ENCODE measurements at places on chromosomes 1 and 21. TPM values are rescaled to one million over a fixed set of nuclear protein-coding genes. Genes with fewer than 3 reads are reported as not detected.

Gene OR10J1
- not detected for total RNA-seq

Gene HORMAD1
- total RNA-seq: 0.74 TPM

Gene GUCA2A
- total RNA-seq: not detected

Gene CHTOP
- 155 TPM for total RNA-seq

Gene KCNJ15
- not detected for total RNA-seq

Gene AIDA
- total RNA-seq: 62.8 TPM

Gene DCST1
- total RNA-seq: not detected

Gene TRPM2
- total RNA-seq: 0.58 TPM

Gene EVA1C
- 14.4 TPM for total RNA-seq

Gene GIPC2
- 0.52 TPM for total RNA-seq

Gene ST6GALNAC3
- total RNA-seq: 3.2 TPM

DNA sequence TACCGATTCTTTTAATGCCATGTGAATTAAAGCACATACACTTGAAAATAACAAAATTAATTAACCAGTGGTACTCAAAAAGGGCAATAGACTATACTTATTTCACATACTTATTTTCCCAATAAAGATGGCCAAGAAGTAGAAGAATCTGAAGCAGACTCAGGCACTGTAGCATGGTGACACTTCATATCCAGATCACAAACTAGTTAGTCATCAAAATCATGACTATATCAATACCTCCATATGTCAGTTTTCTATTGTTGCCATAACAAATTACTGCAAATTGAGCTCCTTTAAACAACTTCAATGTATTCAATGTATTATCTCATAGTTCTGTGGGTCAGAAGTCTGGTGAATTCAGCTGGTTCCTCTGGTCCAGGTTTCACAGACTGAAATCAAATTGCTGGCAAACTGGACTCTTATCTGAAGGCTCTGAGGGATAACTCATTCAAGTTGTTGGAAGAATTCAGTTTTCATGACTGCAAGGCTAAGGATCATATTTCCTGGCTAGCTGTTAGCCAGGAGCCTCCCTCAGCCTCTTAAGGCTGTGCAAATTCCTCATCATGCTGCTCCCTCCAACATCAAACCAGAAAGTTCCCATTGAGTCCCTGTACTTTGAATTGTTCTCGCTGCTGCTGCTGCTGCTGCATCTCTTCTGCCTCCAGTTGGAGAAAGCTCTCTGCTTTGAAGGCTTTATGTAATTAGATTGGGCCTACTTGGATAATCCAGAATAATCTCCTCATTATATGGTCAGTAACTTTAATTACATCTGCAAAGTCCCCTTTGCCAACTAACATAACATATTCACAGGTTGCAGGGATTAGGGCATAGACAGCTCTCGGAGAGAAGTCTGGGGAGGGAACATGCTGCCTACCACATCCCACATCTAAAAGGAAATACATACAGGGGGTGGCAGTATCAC lies 91.5 kb downstream of the MRPL39 start:
- DNase-seq: no peak

GRCh38 chr1:18410407-18410806 lies 70.3 kb upstream of the KLHDC7A start:
- no peak for DNase-seq

DNA sequence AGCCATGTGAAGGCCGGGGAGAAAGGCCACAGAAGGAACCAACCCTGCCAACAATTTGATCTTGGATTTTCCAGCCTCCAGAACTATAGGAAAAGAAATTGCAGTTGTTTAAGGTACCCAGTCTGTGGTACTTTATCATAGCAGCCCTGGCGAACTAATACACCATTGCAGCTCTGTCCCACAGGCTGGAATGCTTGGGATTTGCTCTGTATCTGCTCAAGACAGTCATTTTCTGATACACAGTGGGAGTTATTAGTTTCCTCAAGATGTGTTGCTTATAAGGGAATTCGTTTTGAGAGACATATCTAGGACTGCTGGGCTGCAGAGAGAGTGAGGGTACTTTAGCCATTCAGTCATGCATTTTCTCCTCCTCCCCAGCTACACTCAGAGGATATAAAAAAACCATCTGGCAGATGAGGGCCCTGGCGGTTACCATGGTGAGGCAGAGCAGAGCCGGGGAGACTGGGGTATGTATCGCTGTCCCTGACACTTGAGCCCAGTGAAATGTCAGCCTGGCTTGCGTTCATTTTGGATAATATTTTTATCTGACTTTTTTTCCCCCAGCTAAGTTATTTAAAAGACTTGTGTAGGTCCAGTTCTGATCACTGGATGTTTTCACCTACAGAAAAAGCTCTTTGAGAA lies 104.6 kb downstream of the DIRAS3 start:
- DNase-seq: no peak

DNA sequence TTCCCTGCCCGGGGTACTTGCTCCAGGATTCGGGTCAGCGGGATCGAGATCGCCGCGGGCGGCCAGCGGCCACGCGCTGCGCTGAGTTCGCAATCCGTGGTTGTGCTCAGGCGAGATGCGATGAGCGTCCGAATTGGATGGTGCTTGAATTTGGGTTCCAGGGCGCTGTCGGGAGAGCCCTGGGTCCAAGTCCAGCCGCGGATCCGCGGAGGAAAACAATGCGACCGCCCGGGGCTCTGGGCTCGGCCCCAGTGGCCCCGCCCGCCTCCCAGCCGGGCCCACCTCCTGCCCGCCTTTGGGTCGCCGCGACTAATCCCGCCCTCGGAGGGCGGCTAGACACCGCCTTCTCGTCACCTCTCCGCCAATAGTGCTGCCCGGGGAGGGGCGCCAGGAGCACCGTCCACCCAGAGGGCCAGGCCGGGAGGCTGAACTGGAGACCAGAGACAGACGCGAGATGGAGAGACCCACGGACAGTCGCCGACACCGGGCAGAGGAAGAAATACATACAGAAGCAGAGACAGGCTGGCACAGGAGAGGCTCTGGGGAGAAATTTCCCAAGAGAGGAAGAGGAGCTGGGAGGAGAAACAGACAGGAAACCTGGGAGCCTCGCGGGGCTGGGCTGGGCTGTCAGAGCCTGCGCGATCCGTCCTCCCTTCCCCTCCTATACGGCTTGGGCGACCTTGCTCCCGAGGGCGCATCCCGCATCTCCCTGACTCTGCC lies at the start of gene SEMA6C:
Gene SEMA6C, minus strand, starts transcription at position 220 of the 720 bp plus-strand sequence. CDS start 4,010 bp downstream, outside the sequence.
- DNase-seq: peak; percentile 82

DNA sequence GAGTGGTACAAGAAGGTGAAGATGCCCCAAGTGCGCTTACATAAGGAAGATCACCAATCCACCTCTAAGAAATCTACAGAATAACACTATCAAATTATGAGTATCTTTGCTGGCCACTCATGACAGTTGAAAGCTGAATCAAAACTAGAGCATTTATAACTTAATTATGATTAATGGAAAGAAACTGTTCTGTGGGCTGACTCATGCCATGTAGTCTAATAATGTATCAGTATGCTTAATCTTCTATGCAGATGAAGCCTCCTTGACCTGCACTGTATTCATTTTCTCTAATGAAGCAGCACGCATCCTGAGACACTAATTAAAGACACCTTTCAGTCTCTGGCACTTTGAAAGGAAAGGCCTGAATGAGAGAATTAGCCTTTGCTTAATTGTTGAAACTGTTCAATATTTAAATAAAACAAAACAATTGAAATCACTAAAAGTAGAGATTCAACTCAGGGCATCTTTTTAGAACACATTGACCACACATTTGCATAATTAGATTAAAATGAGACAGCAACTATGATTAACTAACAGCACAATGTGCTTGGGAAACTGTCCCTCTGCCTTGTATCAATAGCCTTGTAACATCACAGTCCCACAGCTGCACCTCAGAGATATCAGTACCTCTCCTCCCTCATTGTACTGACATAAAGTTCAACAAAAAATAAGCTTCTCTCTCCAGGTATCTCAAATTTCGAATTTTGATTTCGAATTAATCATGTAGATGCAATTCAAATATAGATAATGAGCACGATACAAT lies 105.6 kb downstream of the NTPCR start:
- DNase-seq: no peak

- DNase-seq: no peak
These were observed 18.8 kb upstream of the RGS16 start for GRCh38 chr1:182622901-182623528.

- no peak for DNase-seq
These were observed 38.9 kb downstream of the PATJ start for GRCh38 chr1:61781151-61781550.

- no peak for DNase-seq
These were observed 263.7 kb downstream of the PTPRU start for GRCh38 chr1:29500041-29500440.

DNA sequence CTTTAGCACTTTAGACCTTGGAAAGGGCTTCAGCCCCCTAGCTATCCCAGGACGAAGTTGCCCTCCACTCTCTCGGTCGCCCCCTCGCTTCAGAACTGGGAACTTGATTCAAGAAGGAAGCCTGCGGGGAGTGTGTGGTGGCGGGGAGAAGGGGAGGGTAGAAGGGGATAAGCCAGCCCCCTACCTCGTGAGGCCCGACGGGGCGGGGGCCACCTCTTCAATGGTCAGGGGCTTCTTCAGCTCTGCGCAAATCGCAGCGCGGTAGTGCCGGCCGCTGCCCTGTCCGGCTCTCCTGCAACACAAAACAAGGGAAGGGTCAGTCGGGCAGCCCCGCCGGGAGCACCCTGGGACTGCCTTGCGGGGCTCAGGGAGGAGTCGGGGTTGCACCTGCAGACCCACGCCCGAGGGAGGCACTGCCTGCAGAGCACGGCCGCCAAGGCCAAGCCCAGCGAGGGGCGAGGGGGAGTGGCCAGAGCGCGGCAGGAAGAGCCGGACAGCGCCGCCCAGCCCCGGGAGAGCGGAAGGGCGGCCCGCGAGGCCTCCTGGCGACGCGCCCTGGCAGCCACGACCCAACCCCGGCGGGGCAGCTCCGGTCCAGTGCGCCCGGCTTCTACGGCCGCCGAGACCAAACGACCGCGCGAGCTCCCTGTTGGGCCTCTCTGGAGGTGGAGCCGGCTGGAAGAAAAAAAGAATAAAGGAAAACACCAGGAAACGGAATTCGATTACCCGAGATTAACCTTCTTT lies 56.2 kb upstream of the RASAL2 start:
- no peak for DNase-seq

GRCh38 chr21:30986965-30987364 lies 51.3 kb downstream of the KRTAP19-8 start:
- no peak for DNase-seq

- DNase-seq: no peak
These were observed 125.4 kb downstream of the EIF4G3 start for GRCh38 chr1:21051177-21051825.

- DNase-seq: no peak
These were observed 355.0 kb upstream of the DUSP10 start for GRCh38 chr1:222096883-222097282.

- DNase-seq: no peak
These were observed 20.7 kb upstream of the HAO2 start for GRCh38 chr1:119347858-119348257.

- peak; percentile 58 for DNase-seq
These were observed 32.6 kb downstream of the UTP25 start for GRCh38 chr1:209860293-209860881.

GRCh38 chr1:12636098-12636950 lies 7.6 kb upstream of the AADACL4 start:
- DNase-seq: no peak

- DNase-seq: no peak
These were observed 76.4 kb upstream of the MARK1 start for GRCh38 chr1:220451532-220451931.

GRCh38 chr1:68232289-68233148 lies at the start of gene WLS:
Gene WLS, minus strand, starts transcription at chr1:68232523. Its CDS starts 224 bp downstream, at chr1:68232299.
- no peak for DNase-seq
